ENCODE measurements at places on chromosomes 6 and 20.

- DNase-seq, result no peak
Measured at GRCh38 chr6:22653980-22654610, 84.7 kb downstream of the HDGFL1 start.

DNA sequence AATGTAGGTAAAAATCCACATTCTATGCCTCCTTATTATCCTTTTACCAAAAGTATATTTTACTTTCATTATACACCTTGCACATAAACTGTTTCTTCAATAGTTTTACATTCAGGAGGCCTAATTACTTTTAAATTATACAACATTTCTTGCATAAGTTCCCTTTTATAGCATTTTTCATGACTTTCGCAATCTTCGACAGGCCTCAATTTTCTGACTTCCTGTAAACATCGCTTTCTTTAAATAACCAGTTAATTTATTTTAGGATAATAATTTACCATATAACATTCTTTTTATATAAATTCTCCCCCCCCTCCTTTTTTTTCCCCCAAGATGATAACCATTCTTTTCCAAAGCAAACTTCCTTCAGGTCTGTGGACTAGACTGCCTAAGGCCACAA is 9.2 kb downstream of the SLC35A1 start:
- no peak for DNase-seq

- DNase-seq, result no peak
Measured at GRCh38 chr6:83341765-83342164, 89.1 kb downstream of the ME1 start.

DNA sequence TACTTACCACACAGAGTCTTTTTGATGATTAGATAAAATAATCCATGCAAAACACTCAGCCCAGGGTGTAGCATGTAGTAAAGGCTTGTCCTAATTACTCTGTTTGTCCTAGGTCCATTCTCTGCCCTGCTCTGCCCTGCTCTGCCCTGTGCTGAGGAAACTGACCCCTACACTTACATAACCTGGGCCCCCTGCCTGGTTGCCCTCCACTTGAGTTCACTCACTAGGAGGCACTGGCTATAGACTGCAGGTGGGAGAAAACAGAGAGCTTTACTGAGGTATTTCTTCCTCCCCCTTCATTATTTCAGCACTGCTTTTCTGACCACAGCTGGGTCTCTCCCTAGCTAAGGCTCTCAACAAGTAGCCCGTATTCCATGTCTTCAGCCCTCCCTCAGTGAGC is 70.9 kb upstream of the TBX18 start:
- no peak for DNase-seq

- DNase-seq, result no peak
Measured at GRCh38 chr6:134821928-134822864, 127.7 kb downstream of the ALDH8A1 start.

DNA sequence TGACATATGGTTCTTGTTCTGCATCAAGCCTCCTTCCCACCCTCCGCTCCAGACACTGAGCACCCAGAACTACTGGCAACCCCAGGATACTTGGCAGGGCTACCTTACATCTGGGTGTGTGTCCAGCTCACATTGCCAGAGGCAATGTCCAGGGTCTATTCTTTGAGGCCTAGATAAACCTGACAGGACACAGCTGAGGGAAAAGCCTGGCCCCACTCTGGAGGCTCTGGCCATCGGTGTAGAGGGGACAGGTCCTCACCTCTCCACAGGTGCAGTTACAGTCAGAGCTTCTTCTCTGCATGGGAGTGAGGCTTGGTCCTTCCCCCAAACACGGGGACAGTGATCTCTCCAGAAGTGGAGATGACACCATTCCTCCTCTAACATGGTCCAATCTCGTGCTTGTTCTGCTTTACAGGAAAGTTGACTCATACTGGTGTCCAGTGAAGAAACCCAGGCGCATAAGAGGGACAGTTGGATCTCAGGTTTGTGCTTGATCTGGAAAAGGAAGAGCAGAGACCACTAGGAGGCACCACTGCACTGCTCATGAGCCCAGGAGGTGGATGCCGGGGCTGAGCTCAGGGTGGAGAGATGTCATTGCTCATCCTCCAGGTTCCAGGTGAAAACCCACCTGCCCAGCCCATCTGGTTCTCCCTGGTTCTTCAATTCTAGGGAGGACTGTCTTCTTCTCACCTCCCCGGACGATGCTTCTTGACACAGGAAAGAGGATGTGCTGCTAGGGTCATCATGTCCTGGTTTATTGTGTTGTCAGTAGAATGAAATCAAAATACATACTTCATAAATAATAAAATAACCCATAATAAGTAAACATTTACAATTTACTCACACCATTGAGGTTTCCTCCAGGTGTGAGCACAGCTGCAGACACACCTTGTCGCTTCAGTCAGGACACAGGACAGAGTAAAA is 14.7 kb downstream of the HLA-F start:
- DNase-seq, result peak; percentile 81

DNA sequence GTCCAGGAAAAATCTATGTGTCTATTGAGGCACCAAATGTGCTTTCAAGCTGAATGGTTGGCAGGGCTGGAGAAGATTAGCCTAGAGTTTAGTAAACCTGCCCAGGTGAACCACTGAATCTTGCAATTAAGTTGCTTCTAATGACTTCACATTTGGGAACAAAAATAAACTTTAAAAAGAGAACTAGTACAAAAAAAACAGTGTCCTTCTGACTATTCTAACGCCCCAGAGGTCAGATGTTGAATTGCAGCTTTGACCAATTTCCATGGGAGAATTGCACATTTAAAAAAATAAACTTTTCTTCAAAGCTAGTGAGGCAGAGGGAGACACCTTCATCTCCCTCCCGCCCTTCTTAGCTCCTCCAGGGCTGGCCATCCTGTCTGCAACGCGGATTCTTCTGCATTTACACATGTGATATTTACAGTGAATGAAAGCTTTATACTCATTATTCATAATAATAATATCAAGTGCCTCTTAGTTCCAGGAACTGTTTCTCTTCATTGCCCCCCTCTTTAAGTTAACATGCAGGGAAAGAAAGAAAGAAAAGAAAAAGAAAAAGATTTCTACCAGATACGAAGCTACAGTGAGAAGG is 270.2 kb downstream of the SMOC2 start:
- DNase-seq, result no peak

DNA sequence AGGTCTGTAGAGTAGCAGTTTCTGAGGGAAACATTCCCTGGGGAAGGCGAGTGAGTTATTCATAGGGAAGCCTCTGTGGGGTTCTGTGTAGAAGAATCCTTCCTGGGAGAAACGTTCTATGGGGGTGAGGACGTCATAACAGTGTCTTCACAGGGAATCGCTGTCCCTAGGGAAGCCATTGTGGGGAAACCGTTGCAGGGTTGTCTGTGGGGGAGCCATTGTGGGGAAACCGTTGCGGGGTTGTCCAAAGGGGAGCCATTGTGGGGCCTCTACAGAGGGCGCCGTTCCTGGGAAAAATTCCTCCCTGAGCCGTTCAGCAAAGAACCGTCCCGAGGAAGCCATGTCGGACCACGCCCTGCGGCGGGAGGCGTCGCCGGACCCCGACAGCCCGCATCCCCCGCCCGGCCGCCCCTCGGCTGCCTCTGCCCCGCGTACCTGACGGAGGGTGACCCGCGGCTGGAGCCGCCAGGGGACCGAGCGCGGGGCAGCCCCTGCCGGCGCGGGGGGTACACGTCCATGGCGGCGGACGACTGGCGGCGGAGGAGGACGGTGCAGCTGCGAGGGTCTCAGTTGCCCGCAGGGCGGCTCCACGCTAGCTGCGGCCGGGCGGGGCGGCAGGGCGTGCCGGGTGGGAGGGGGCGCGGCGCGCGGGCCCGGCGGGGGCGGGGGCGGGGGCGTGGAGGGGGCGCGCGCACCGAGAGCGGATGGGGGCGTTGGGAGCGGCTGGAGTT is at the start of gene DNAAF9:
TSS of gene DNAAF9 (minus strand) at position 630 of the 731 bp plus-strand sequence. CDS start at position 518, 112 bp downstream.
- DNase-seq, result peak; percentile 59

DNA sequence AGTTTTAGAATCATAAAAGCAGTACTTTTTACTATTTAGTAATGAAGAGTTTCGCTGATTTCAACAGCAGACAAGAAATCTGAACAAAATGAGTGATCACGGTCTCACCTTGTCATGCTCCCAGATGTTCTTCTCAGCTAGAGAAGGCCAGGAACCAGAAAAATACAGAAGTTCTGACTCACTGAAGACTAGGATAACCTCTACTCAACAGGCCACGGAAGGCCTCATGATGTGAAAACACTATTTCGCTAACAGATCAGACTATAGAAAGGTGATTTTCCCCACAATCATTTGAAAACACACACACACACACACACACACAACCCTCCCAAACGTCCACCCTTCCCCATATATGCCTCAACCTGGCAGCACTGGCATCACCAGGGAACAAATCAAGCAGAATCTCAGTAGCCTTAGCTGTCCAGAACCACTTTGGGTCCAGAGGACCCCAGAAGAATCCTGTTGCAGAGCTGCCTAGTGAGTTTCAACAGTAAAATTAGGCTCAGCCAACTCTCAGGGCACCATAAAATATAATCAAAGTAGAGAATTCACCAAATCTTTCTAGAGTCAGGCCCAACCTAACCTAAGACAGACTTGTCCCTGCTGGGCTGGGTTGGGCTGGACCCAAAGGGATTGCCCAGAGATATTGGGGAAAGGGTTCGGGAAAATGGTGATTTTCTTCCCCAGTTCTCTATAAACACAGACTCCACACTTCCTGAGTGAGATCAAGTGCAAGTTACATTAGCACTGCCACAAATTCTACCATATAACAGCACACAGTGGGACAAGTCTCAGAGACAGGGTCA is 7.9 kb downstream of the EXOC2 start:
- peak; percentile 24 for DNase-seq

GRCh38 chr20:25042531-25043498 is 15.1 kb downstream of the ACSS1 start:
- peak; percentile 75 for DNase-seq

DNA sequence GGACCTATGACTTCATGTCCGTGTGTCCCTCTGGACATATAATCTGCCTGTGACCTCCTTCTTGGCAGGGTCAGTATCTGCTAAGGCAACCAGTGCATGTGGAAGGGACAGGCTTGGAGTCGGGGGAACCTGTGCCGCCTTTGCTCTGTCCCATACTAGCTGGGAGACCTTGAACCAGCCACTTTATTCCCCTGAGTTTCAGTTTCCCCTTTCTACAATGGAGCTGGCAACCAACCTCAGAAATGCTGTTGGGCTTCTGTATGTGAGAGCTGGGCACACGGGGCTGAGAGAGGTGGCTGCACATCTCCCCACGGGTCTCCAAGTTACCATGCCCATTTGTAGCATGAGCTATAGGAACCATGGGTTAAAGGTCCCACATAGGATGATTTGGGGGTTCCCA is 53.8 kb downstream of the CD40 start:
- no peak for DNase-seq

GRCh38 chr6:158561321-158561884 is 1.5 kb downstream of the TMEM181 start:
- no peak for DNase-seq

- DNase-seq, result no peak
Measured at GRCh38 chr6:113137426-113137825, 719.7 kb upstream of the MARCKS start.

- peak; percentile 27 for DNase-seq
Measured at GRCh38 chr6:36827261-36828079, 11.8 kb downstream of the CPNE5 start.

GRCh38 chr20:32248043-32248442 is 29.4 kb upstream of the KIF3B start:
- DNase-seq, result no peak

DNA sequence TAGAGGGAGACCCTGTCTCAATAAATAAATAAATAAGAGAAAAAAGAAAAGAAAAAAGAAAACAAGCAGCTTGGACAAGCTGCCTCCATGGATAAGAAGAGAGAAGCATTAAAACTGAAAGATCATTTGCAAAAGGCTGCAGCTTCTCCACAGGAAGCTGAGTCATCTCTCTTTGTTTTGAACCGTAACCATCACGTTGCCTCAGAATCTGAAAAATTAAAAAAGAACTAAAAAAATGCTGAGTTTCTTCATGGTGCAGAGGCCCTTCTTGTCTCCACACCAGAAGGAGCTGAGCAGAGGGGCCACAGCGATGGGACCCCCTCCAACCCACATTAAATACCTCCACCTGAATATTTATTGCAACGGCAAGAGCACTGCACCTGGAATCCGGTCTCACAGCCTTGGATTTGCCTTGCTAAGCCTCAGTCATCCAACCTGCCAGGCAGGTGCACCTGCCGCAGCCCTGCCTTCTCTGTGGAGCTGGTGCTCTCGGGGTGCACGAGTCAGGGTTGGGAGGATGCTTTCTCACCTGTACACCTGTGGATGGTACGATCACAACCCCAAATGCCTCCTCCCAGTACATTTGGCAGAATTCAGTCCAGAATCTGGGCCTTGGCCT is 28.1 kb downstream of the TOX2 start:
- peak; percentile 54 for DNase-seq

DNA sequence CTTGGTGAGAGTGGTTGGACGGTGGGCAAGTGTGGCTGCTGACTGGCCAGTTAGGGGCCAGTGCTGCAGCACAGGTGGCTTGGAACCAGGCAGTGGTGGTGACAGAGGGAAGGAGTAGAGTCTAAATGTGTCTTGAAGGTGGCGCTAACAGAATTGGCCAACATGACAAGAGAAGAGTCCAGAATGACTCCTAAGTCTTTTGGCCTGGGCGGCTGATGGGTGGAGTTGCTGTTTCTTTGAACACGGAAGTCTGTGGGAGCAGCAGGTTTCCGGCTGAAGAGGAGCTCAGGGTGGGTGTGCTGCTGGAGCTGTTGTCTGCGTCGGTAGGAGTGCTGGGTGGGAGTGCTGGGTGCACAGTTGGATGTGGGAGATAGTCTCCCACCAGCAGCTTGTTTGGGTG is 10.1 kb downstream of the LSM14B start:
- DNase-seq, result no peak

DNA sequence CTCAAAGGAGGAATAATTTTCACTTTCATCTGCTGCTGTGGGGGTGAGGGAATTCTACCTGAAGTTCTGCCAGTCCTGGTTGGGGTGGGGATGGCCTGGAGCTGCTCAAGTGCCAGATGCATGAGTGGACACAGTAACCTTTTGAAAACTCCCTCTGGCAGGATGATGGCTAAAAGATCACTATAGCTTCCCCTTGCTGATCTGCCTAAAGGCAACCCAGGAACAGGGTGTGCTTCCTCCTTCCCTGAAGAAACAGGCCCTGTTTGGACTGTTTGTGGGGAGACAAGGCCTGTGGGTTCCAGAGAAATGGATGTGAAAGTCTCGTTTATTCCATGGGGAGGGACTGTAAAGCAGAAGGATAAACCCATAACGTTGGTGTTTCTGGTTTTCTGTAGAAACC is 176.9 kb downstream of the DTNBP1 start:
- no peak for DNase-seq

- no peak for DNase-seq
Measured at GRCh38 chr6:85421972-85422371, 27.9 kb upstream of the NT5E start.

GRCh38 chr20:9510911-9511310 is 3.5 kb upstream of the LAMP5 start:
- no peak for DNase-seq

All from activated CD4-positive, alpha-beta T cell treated with anti-CD3 and anti-CD28 coated beads, Interleukin-2, amount 10 ng/mL, durations not matched to agents 7 days and 5 days (primary cell).